ENCODE measurements at places on chromosomes 6 and 20.

GRCh38 chr20:63859166-63859699, 2.1 kb upstream of the ABHD16B start:
- DNase-seq: no peak

DNA sequence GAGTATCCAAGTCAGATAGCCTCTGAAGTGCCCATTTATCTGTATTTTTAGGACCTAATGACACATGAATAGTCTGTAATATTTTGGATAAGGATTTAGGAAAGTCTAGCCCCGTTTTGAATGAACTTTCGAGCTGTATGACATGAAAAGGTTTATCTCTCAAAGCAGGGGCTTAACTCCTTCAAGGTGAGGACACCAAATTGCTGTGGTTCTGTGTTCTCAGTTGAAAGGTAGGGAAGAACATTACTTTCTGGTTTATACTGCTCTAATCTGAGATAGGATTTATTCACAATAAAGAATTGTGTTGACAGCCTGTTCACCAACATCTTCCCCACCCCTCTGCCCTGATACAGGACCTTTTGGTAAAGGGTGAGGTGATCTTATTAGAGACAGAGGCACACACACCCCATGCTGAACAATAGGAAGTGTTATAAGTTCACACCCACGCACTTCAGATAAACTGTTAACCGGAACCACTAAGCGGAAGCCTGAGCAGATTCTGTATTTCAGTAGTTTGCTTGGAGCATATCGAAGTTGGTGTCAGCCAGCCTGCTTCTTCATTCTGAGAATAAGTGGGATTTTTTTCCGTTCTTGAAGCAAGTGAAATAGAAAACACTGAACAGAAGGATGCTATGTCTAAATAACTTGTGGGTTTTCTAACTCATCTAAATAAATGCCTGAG, 223.3 kb downstream of the TMEM242 start:
- no peak for DNase-seq

DNA sequence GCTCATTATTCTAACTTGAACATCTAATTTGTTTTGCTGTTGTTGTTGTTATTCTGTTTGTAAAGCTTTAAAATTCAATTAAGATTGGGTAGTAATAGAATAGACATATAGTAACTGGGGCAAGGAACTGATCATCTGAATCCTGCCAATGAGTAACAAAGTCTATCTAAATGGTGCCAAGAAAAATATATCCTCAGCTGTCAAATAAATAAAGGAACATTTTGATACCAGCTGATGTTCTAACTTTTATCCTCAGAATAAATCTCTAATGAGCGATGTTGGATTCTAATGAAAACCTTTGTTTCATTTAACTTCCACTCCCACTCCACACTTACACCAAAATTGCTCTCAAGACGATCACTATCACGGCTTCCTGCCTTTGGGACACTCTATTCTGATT, 210.9 kb downstream of the TINAG start:
- no peak for DNase-seq

- DNase-seq: no peak
Observed at GRCh38 chr6:11224966-11225463, 7.5 kb downstream of the NEDD9 start.

DNA sequence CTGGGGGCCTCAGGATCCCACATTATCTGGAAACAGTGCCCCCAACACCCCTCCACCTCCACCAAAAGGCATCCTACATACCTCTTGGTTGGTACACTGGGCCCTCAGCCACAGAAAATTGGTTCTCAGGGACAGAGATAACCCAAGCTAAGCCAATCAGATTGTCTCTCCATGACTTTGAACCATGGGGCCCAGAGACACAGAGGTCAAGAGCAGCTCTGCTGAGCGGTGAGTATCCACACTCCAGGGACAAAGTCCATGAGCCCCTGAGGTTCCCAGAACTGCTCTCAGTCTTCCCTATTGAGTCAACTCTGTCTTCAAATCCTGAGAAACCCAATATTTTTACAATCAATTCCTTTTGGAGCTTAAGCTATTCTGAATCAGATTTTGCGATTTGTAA, 35.3 kb downstream of the COL11A2 start:
- no peak for DNase-seq

DNA sequence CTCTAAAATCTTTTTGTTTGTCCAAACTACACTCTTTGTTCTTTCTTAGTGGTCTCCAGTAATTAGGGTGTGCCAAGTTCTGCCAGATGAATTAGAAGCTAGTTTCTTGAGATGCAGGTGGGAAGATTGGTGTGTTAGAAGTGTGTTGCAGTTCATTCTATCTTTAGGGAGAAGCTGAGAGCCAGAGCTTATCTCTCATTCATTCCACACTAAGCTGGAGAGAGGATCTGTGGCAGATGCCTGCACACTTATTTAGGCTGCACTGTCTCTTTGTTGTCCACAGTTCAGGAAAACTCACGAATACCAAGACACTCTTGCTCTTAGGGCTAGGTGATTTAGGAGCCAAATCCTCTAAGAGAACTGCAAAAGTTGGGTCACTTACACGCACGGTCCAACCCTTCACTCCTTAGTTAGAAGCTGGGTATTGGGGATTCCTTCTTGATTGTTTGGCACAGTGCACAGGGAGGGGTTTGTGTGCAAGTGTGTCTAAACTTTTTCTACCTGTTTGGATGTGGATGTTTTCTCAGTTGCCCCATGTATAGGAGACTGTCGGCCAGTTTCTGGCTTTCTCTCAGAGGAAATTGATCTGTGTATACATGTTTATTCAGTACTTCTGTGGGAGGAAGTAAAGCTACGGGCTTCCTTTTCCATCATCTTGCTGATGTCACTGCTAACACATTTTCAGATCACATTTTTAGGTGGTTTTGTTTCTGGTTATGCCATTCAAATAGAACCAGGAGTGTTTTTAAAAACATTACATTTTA, 49.5 kb downstream of the SMAP1 start:
- no peak for DNase-seq

DNA sequence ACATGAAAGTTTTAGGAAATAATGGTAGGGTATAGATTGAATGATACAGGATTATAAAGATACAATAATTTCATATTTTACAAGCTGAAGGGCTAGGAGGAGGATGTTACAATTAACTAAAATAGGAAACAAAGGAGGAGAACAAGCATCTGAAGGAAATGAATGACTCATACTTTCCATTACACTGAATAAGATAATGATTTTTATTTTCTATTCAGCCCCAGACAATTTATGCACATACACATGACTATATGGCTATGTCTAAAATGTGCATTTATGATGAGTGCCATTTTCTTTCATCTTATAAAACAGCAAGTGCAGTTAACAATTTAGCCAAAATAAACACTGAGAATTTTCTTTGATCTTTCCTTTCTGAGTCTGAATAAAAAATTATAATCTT, 994.6 kb upstream of the ADGRB3 start:
- DNase-seq: no peak

DNA sequence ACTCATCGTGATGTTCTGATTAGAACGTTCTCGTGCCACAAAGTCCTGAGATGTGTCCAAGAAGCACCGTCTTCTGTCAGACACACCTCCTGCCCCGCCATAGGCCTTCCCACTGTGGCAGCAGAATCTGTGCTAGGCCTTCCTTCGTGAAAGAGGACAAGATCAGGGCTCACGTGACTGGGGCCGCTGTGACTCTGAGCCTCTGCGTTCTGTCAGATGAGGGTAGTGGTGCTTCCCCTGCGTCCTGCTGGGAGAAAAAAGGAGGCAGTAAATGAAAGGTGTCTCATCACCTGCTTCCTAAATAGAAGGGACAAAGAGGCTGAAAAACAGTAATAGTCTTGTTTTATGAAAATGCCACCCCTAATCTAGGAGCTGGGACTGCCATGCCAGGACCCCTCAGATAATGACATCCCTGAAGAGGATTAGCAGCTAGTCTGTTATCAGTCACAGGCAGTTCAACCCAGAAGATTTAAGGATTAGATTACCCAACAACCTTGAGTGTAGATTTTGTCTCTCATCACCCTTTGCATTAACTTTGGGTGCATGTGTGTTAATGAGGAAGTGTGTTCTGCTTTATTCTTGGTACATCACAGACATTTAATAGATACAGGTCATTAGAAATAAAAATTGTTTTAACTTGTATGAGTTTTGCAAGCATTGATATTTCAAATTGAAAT, 4.1 kb downstream of the DNAJC5 start:
- no peak for DNase-seq

- DNase-seq: peak; percentile 79
Observed at GRCh38 chr6:165889636-165890403, 226.8 kb upstream of the PDE10A start.

DNA sequence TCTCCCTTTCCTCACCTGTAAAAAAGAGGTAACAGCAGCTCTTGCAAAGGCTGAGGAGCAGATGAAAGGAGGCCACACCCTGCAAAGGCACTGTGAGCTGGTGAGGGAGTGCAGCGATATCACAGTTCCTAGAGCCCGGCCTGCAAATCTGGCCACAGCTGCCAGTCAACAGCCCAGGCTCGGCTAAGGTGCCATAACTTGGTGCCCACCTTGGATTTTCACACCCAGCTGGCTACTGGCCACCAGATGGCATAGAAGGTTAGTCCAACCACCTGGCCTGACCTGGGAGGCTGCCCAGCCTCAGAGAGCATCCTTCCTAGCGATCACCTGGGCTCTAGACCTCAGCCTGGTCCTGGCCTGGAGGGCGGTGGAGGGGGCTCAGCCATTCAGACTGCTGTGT, 46.8 kb downstream of the KCNB1 start:
- no peak for DNase-seq

GRCh38 chr6:157981395-157982101, at the start of gene SYNJ2:
Gene SYNJ2 (plus strand): TSS chr6:157981863. CDS start chr6:157981962, 99 bp downstream.
- peak; percentile 95 for DNase-seq

DNA sequence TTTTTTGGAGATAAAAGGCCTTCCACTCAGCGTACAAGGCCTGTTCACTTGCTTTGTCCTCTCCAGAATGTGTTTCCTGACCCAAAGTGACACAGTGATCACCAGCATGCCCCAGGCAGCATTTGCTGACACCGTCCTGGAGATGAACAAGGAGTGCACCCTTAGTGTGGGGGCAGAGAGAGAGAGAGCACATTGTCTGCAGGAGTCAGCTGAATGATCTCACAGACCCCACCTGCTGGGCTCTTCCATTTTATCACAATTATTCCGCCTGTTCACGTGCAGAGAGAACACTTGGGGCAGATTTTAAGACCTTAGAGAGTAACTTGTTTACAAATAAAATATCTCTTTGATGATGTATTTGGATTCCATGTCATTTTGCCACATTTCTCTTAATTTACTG, 22.4 kb upstream of the MAS1L start:
- DNase-seq: no peak

DNA sequence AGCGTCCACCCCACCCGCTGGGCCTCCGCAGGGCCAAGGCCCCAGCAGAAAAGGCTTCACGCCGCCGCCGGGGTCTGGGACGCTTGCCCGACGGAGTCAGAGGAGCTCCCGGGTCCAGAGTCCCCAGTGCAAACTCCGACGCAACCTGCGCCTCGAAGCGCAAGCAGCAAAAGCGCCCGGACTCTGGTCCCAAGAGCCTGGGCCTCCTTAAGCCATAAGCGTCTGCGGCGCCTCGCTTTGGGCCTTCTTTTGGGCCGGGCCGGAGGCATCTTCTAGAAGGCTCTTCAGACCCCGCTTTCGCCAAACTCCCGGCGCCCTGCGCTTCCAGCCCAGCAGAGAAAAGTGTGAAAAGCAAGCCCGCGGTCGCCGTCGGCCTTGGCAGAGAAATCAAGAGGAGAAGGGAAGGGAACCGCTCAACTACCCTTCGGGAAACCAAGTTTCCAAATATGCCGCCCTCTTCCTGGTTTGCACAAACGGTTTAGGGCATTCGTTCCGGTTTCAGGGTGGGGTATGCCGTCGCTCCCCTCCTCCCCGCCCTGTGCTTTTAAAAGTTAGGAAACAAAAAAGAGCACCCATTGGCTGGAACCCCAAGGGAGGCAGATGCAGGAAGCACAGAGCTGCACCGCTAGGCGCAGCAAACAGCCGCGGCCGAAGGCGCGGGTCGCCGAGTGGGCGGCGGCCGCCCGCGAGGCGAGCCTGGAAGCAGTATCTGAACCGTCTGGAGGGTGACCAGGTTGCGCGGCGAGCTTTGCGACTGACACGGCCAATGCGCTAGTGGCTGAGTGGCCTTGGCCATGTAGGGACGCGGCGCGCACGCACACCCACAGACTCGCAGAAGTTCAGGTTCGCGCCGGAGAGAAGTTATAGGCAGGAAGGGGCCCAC, 1.2 kb downstream of the TBX18 start:
- peak; percentile 91 for DNase-seq

DNA sequence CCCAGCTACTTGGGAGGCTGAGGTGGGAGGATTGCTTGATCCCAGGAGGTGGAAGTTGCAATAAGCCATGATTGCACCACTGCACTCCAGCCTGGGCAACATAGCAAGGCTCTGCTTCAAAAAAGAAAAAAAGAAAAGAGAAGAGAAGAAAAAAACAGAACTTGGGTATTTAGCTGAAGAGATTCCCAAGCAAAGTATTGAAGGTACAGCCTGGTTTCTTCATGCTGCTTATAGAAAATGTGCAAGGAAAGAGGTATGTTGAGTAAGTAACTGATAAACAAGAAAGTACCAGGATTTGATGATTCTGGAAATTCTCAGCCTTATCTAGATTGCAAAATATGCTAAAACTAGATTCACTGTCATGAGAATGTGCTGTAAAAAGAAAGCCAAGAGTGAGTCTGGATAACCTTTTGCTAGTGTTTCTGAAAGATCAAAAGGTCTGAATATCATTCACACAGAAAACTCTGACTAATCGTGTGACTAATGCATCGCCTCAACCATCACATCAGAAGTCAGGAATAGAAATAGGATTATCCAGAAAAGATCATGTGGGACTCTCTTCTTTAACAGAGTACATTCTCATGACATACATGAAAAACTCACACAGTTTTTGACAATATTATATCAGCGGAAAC, 32.4 kb upstream of the NOP56 start:
- no peak for DNase-seq

- DNase-seq: no peak
Observed at GRCh38 chr6:129402244-129402643, 307.7 kb downstream of the ARHGAP18 start.

GRCh38 chr6:169984181-169985120, 233.0 kb downstream of the ERMARD start:
- DNase-seq: no peak

DNA sequence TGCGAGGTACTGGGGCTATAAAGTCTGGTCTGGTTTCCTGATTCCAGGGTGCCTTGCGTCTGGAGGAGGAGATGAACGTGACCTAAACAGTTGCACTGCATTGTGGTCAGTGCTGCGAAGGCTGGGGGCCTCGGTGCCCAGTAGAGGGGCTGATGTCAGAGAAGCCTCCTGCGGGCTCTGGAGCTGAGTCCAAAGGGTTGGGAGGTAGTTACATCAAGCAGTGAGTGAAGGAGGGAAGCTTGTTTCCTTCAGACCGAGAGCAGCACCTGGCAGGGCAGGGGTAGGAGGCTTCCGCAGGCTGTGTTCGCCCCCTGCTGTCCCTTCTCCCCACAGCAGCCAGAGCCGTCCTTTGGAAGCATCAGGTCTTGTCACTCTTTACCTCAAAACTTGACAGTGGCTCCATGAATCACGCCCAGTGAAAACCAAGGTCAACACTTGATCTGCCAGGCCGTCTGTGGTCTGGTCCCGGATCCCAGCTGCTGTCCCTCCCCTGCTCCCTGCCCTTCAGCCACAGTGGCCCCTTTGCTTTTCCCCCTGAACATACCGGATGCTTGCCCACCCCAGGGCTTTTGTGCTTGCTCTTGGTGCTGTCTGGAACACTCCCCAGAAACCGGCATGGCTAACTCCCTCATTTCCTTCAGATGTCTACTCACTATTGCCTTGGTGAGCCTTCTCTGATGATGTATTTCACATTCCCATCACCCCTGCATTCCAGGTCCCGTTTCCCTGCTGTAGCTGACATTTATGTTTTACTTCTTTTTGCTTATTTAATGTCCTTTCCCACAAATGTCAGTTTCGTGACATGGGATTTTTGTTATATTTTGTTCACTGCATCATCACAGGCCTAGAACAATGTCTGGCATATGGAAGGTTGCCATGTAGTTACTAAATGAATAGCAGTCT, 7.0 kb downstream of the DYNLRB1 start:
- DNase-seq: peak; percentile 47

- DNase-seq: no peak
Observed at GRCh38 chr20:57960803-57961575, 251.2 kb upstream of the PMEPA1 start.

Measured in GM03348 (cell line).